CD4-positive, alpha-beta T cell treated with Interleukin-1 beta for 1 hour (primary cell): ENCODE measurements at places on chromosomes 5 and 9.

- no peak for DNase-seq
Observed at GRCh38 chr5:110909415-110909814, 162.1 kb upstream of the TSLP start.

DNA sequence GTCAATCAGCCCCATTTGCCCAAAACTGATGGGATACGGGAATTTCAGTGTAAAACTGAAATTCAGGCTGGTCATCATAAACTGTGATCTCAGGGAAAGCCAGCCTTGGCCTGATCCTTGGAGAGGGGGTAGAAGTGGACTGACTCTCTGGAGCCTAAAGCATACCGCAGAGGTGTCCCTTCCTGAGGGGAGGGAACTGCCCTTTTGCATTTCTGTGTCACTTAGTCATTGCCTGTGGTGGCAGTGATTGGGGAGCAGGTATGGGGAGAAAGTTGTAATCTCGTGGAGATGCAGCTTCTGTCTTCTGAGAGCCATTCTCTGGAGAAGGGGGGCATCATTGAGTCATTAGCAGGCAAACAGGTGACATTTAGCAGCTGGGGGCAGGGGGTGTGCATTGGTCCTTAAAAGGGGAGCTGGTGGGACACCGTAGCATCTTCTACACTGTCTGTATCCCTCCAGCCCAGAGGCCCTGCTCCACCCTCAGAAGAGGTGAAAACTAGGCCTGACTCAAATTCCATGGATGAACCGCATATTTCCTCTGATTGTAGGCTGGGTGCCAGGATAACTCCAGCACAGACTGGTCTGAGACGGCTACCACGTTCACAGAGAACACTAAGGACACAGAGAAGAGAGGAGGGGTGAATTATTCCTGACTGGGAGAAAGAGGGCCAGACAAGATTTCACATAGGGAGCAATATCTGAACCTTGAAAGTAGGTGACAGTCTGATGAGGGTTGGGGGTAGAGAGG, 143.3 kb downstream of the SEC61B start:
- DNase-seq, result no peak

- no peak for DNase-seq
Observed at GRCh38 chr5:88888848-88889188, 5.8 kb upstream of the MEF2C start.

DNA sequence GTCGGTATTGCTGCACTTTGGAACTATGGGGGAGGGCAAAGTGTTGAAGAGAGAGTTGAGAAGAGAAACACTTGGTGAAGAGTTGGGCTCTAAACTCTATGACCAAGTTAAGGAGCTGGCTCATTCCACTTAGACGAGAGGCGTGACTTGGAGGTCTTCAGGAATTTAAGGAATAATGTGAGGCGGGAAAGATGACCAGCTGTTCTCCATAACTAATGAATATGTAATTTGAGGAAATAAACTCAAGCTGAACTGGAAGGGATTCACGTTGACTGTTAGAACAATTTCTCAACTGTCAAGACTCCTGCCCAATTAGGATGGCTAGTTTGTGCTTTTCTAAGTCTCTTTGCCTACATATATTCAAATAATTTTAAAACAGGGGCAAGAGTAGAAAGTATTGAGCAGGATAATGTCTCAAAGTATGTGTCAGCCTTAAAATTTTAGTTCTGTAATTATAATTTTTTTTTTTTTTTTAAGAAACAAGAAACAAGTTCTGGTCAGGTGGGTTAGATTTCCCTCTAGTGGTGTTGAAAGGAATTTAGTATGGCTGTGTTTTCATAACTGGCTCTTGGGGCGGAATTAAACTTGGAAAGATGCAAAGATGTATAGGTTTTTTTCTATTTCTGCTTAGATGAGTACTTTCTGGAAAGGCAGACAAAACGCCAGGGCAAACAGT, 33.4 kb downstream of the TMEM252 start:
- no peak for DNase-seq

- no peak for DNase-seq
Observed at GRCh38 chr5:139577689-139578290, 16.7 kb downstream of the UBE2D2 start.

DNA sequence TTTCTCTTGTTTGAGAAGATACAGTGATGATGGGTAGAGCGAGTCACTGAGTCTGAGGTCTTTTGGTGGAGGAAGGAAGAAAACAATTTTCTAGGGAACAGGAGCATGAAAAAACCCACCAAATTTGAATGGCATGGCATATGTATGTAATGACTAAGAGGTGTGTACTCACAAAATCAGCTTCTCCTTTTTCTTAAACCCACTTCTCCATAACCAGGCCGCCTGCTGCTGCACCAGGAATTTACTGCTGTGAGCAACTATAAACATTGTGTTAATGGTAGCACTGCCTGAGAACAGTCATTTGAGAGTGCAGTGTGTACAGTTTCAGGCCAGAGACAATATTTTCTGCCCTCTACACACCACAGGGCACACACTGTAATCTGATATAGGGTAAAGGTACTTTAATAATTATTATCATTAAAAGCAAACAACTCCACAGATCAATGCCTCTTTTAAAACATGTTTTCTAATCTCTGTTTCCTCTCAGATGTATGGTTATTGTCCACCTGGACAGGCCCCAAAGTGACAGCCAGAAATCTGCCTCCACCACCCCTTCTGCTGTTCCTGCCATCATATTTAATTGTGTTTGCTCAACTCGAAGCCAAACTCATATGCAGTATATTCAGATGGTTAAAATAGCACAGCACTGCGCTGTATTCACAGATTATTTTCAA, 241.6 kb downstream of the KIAA0825 start:
- DNase-seq, result peak; percentile 9
